ENCODE measurements at places on chromosomes 4 and X.

GRCh38 chr4:95181243-95181995 is 367.4 kb downstream of the UNC5C start:
- no peak for DNase-seq
- no peaks in the 10 kb centered on the region for H3K36me3 ChIP-seq
- no peak overlapping the region for H3K27ac ChIP-seq
- H3K27me3 ChIP-seq: no peaks in the 10 kb centered on the region

DNA sequence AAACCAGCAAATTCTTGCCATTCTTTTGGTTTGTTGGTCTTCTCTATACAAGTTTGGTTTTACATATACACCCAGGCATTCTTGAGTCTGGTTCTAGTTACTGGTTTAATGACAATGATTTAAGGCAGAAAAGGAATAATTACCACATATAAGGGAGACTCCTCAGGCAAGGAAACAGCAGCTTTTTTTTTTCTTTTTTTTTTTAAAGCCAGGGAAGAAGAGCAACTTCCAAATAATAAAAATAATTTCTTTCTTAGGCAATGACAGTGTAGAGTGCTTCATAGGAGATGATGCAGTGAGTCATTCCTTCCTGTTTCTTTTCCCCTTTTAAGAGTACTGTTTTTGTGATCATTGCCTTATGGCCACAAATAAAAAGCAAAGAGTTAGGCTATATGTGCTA is 289.7 kb downstream of the DKK2 start:
- no peak overlapping the region for H3K4me3 ChIP-seq
- H3K4me1 ChIP-seq: no peaks in the 10 kb centered on the region
- H3K27me3 ChIP-seq: no peaks in the 10 kb centered on the region
- no peak overlapping the region for H3K27ac ChIP-seq

- no peaks in the 10 kb centered on the region for H3K4me1 ChIP-seq
- no peak overlapping the region for H3K4me3 ChIP-seq
- no peak for DNase-seq
These were observed 100.5 kb downstream of the MBNL3 start for GRCh38 chrX:132388371-132388770.

- H3K4me1 ChIP-seq: no peaks in the 10 kb centered on the region
- H3K36me3 ChIP-seq: no peaks in the 10 kb centered on the region
- H3K27me3 ChIP-seq: no peaks in the 10 kb centered on the region
- H3K27ac ChIP-seq: no peak overlapping the region
- H3K4me3 ChIP-seq: no peak overlapping the region
These were observed 328.5 kb upstream of the AGA start for GRCh38 chr4:177770776-177771175.

DNA sequence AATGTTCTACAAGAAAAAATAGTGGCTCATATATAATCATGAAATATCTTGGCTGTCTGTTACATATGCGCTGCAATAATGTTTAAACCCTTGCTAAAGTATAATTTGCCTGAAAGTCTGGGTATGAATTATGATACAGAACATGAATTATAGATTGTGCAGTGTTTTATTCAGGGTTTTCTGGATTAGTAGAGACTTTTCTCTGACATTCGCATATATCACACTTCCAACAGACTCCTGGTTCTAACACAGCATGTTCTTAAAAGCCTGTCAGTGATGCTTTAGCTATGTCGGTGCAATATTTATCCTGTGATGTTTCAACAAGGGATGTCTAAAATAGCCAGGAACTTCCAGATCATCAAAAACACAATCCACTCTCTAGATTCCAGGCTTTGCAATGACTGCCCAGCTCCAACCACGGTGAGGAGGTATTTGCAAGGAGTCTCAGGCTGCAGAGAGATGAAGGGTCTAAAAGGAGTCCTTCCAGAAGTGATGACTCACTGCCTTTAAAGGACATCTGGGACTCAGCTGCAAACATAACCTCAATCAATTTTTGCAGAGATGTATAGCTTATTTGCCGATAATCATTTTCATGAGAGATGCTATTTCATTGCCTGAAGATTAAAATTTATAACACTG is 69.4 kb downstream of the RWDD4 start:
- H3K4me1 ChIP-seq: peaks cover 2% of the 10 kb centered on the region
- no peak overlapping the region for H3K4me3 ChIP-seq
- no peak overlapping the region for H3K27ac ChIP-seq
- no peaks in the 10 kb centered on the region for H3K27me3 ChIP-seq

DNA sequence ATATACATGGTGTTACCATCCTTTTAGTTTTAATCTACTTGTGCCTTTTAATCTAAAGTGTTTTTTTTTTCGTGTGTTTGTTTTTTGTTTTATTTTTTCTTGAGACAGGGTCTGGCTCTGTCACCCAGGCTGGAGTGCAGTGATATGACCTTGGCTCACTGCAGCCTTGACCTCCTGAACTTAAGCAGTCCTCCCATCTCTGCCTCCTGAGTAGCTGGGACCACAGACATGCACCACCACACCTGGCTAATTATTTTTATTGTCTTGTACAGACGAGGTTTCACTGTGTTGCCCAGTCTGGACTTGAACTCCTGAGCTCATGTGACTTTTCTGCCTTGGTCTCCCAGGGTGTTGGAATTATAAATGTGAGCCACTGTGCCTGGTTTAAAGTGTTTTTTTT is 33.1 kb downstream of the BMP2K start:
- H3K27me3 ChIP-seq: no peaks in the 10 kb centered on the region
- no peak overlapping the region for H3K4me3 ChIP-seq
- peaks cover 3% of the 10 kb centered on the region for H3K4me1 ChIP-seq
- H3K27ac ChIP-seq: no peak overlapping the region
- H3K36me3 ChIP-seq: no peaks in the 10 kb centered on the region

DNA sequence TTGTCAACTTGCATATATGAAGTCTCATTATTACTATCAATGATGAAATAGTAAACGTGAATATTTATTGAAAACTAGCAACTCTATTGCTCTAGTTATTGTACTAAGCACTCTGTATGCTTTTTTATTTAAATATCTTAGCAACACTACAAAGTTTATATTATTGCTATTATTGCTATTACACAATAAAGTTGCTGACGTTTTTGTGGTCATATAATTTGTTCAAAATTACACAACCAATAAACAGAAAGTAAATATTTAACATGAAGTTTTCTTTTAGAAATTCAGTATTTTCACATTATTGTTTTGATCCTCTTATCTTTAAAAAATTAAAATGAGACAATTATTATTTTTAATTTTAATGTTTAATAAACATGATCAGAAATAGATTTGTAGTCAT is 1521.1 kb upstream of the PCDH7 start:
- no peaks in the 10 kb centered on the region for H3K27me3 ChIP-seq
- H3K36me3 ChIP-seq: no peaks in the 10 kb centered on the region
- H3K4me3 ChIP-seq: no peak overlapping the region
- no peak for DNase-seq
- no peak overlapping the region for H3K27ac ChIP-seq

- no peak overlapping the region for H3K4me3 ChIP-seq
- H3K27me3 ChIP-seq: no peaks in the 10 kb centered on the region
- no peak for DNase-seq
- H3K36me3 ChIP-seq: no peaks in the 10 kb centered on the region
- H3K4me1 ChIP-seq: no peaks in the 10 kb centered on the region
- H3K27ac ChIP-seq: no peak overlapping the region
These were observed 46.8 kb downstream of the GSTCD start for GRCh38 chr4:105755375-105755774.

DNA sequence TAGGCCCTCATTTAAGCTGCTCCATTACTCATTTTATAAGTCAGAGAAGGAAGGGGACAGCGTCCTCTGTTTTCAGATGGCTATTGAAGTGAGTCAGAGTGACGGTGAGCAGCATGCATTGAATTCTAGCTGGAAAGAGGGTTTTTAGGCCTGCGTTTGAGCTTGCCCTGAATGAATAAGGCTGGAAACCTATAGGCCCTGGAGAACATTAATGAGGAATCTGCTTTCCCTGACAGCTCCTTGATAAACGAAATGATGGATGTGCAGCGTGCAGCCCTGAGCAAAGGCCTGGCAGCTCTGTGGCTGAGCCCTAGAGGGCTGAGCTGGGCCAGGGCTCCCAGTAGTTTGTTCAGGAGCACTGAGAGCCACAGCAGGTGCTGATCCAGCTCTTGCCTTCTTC is 33.4 kb downstream of the TBL1X start:
- no peak overlapping the region for H3K4me3 ChIP-seq
- no peaks in the 10 kb centered on the region for H3K27me3 ChIP-seq
- no peaks in the 10 kb centered on the region for H3K36me3 ChIP-seq
- no peak overlapping the region for H3K27ac ChIP-seq
- peaks cover 1% of the 10 kb centered on the region for H3K4me1 ChIP-seq
- no peak for DNase-seq

DNA sequence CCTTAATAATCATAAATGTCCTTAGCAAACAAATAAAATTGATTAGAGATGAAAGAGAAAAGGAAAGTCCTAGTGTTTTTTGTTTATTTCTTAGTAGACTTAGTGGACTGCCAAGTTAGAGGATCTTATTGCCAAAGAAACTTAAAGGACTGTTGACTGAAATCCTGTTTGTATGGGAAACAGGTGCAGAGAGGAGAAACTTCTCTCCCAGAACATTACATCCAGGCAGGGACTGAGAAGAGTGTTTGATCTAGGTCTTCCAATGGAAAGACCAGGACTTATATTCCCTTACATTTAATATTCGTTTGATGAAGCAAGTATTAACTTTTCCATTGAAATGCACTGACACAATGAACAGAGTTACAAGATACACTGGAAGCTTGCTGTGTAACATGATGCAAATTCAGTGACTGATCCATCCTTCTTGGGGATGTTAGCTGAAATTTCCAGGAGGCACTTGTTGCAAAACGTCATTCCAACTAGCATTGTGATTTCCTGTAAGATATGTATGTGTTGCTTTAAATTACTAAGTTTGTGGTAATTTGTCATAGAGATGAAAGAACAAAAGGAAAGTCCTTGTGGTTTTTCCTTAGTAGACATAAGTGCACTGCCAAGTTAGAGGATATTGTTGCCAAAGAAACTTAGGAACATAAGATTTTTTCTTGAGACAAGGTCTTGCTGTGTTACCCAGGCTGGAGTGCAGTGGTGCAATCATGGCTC is 505.6 kb downstream of the STIM2 start:
- no peak overlapping the region for H3K4me3 ChIP-seq
- H3K36me3 ChIP-seq: no peaks in the 10 kb centered on the region
- no peak for DNase-seq
- H3K27me3 ChIP-seq: no peaks in the 10 kb centered on the region

DNA sequence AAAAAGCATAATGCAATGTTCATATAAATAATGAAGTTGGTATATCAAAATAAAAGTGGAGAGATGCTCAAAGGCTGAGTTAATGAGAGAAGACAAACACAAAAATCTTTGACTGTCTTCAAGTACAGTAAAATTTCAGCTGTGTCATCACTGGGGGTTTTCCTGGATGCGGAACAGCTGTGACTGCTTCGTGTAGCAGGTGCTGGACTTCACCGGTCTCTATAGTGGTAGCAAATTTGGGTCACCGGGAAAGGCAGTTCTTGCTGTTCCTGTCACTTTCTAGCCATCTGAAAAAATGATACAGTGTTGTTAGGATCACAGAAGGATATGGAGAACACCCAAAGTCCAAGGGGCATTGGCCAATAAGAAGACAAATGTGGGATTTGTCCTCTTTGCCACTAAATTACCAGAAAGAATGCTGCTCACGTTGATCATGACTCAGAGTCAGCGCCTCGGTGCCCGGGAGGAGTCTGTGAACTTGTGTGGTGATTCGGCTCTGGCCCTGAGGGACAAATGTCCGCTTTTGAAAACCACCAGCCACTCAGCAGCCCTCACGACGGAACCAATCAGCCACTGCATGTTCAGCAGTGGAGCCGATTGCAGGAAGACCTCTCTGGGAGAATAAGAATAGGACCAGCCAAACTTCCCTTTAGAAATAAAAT is 230.1 kb upstream of the FAT1 start:
- no peak overlapping the region for H3K27ac ChIP-seq
- H3K4me3 ChIP-seq: no peak overlapping the region
- no peaks in the 10 kb centered on the region for H3K4me1 ChIP-seq
